Stimulated activated naive CD8-positive, alpha-beta T cell treated with anti-CD3 and anti-CD28 coated beads, Interleukin-15, amount 100 ng/mL, for 72 hours (primary cell): ENCODE measurements at places on chromosomes 13 and 19.

DNA sequence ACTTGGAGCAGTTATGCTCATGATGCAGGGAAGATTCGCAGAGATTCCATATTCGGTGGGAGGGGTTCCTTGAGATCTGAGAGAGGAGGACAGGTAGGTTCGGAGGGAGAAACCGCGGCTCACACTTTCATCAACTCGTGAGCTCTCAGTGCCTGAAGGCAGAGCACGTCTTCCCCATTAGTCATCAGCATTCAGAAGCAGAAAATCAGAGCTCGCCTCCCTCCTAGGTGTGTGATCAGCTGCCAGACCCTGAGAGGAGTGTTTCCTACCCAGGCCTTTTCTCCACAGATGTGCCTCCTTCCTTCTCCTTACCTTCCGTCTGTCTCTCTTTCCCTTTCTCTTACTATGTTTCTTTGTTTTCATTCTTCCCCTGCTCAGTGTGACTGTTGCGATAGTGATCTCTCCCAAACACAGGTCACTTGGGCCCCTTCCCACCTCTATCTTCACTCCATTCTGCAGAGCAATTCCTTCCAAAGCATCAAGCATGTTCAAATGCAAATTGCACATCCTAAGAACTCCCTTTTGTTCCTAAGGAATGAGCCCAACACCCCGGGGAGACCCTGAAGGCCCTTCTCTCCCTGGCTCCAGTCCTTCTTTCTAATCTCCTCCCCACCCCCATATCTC lies 389.5 kb downstream of the UQCRFS1 start:
- no peak for DNase-seq

GRCh38 chr19:31064491-31064890 lies 284.7 kb downstream of the TSHZ3 start:
- no peak for DNase-seq

DNA sequence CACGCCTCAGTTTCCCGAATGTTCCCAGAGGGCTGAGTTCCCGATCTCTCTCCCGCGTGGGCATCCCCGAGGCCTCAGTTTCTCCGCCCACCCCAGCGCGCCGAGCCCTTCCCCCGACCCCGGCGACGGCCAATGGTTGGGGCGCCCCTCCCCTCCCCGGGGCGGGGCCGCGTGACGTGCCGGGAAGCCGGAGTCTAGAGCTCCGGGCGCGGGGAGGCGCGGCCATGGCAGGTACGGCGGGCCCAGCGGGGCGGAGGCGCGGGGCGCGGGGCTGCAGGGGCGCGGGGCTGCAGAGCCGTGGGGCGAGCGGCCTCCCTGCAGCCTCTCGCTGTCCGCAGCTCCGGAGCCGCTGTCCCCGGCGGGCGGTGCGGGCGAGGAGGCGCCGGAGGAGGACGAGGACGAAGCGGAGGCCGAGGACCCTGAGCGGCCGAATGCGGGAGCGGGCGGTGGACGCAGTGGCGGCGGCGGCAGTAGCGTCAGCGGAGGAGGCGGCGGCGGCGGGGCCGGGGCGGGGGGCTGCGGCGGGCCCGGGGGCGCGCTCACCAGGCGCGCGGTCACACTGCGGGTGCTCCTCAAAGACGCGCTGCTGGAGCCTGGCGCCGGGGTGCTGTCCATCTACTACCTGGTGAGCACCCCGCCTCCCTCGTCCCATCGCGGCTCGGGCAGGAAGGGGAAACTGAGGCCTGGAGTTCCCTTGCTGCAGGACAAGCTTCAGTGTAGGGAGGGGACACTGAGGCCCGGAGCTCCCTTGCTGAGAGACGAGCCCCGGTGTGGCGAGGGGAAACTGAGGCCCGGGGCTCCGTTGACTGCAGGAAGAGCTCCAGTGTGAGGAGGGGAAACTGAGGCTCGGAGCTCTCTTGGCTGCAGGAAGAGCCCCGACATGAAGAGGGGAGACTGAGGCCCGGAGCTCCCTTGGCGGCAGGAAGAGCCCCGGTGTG lies at the start of gene MPND:
MPND (plus strand) TSS at position 193 of the 938 bp plus-strand sequence; CDS start at position 225, 32 bp downstream.
- peak; percentile 94 for DNase-seq

- DNase-seq = peak; percentile 89
These were observed at the start of gene RNF126 for GRCh38 chr19:662962-663681. TSS of gene RNF126 (minus strand) at chr19:663214. CDS start at chr19:663121, 93 bp downstream.

DNA sequence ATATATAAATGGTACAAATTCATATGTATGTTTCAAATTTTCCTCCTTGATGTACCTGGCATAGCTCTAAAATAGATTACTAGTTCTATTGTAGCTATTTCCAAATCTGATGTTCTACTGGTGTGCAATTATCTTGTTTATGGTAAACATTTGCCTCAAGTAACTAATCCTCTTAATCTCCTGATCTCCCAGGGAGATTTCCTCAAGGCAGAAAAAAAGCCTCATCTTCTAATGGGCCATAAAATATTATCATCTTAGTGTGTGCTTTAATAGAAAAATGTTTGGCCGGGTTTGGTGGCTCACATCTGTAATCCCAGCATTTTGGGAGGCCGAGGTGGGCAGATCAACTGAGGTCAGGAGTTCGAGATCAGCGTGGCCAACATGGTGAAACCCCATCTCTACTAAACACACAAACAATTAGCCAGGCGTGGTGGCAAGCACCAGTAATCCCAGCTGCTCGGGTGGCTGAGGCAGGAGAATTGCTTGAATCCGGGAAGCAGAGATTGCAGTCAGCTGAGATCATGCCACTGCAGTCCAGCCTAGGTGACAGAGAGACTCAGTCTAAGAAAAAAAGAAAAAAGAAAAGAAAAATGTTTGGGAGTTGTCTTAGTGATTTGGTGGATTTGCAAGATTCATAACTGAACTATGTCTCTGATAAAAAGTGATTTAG lies 498.9 kb upstream of the SLITRK5 start:
- no peak for DNase-seq

- no peak for DNase-seq
These were observed 14.6 kb downstream of the NLRP8 start for GRCh38 chr19:55962186-55962585.

DNA sequence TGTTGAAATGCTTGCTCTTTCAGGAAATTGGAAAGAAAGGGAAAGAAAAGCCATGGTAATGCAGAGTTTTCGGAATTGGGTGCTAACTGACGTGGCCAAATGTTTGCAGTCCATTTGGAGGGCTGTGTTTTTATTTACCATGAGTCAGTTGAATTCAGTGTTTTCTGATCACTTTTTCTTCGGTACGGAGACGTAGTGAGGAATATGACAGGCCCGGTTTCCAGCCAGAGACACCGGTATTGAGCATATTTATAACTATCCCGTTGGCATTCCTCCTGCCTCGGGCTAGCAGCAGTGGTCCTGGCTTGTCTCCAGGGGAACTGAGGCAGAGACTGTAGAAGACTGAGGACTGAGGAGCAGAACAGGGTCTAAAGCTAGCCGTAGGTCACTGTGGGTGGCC lies 1.0 kb downstream of the CDC16 start:
- DNase-seq = no peak

GRCh38 chr13:79497064-79497463 lies 16.1 kb downstream of the NDFIP2 start:
- no peak for DNase-seq

- DNase-seq = no peak
These were observed 347.2 kb upstream of the PCDH9 start for GRCh38 chr13:67577361-67577760.
